ENCODE measurements at places on chromosomes 13 and 19. TPM values are rescaled to one million over a fixed set of nuclear protein-coding genes. Genes with fewer than 3 reads are reported as not detected.

The SIGLEC6 gene
- not detected for total RNA-seq

The SHISA7 gene
- not detected for total RNA-seq

The SBK2 gene
- 1.3 TPM for total RNA-seq

The NLRP4 gene
- not detected for total RNA-seq

The KASH5 gene
- not detected for total RNA-seq

The PLIN5 gene
- total RNA-seq, result 0.10 TPM

The UPK1A gene
- total RNA-seq, result 0.65 TPM

The CNFN gene
- 55.2 TPM for total RNA-seq

The CPAMD8 gene
- 0.11 TPM for total RNA-seq

All from A549 treated with GW870086 at 1 μM for 4 hours (cell line).